ENCODE measurements at places on chromosomes 16 and 17.
A peak's percentile ranks its signal among the peaks of the same experiment; 100 is the strongest.

- ATAC-seq, result no peak
These were observed 470 bp downstream of the TRPV3 start for GRCh38 chr17:3556916-3557767.

GRCh38 chr16:50313596-50314478 is 47.5 kb downstream of the ADCY7 start:
- ATAC-seq, result peak; percentile 62

- ATAC-seq, result peak; percentile 27
These were observed 87.1 kb downstream of the KCNJ12 start for GRCh38 chr17:21463204-21463661.

GRCh38 chr16:20799599-20799998 is 6.7 kb downstream of the ERI2 start:
- no peak for ATAC-seq

DNA sequence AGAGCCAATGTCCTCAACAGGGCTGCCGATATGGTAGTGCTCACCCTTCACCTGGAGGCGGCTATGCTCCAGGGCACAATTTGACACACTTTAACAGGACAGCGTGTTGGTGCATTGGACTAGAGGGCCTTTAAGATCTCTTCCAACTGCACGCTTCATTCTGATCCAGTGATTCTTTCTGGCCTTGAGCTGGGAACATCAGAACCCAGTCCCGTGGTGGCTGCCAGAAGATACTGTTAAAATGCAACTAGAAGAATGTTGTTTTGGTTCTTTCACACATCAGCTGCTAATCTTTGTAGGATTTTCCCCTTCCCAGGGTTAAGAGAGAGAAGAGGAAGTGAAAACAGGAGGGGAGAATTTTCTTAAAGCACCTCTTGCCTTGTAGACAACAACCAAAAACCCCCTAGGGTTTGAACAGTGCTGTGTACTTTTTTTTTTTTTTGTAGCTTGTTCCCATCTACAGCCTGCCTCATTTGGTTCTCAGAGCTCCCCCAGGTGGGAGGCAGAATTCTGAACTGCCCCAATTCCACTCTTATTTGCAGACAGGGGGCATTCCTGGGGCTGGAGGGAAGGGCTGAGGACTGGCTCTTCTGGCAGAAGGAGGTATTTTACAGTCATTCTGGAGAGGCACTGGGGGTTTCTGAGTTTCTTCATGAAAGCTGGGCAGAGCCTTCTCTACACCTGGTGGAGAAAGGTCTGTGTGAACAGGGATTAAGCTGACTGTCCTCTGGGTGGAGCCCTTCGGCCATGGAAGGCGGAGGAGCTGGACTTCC is 32.4 kb downstream of the SMARCE1 start:
- ATAC-seq, result peak; percentile 12

Measured in activated CD4-positive, CD25-positive, alpha-beta regulatory T cell treated with anti-CD3 and anti-CD28 coated beads, Interleukin-2, amount 50 U/mL, for 24 hours (primary cell).